Stimulated activated CD4-positive, alpha-beta T cell treated with anti-CD3 and anti-CD28 coated beads, Interleukin-1b, Interleukin-23, amount 100 ng/mL, for 4 hours (primary cell): ENCODE measurements at places on chromosomes 12 and 14.
A peak's percentile ranks its signal among the peaks of the same experiment; 100 is the strongest.

GRCh38 chr12:55771736-55772135 lies 28.8 kb downstream of the GDF11 start:
- no peak for DNase-seq

DNA sequence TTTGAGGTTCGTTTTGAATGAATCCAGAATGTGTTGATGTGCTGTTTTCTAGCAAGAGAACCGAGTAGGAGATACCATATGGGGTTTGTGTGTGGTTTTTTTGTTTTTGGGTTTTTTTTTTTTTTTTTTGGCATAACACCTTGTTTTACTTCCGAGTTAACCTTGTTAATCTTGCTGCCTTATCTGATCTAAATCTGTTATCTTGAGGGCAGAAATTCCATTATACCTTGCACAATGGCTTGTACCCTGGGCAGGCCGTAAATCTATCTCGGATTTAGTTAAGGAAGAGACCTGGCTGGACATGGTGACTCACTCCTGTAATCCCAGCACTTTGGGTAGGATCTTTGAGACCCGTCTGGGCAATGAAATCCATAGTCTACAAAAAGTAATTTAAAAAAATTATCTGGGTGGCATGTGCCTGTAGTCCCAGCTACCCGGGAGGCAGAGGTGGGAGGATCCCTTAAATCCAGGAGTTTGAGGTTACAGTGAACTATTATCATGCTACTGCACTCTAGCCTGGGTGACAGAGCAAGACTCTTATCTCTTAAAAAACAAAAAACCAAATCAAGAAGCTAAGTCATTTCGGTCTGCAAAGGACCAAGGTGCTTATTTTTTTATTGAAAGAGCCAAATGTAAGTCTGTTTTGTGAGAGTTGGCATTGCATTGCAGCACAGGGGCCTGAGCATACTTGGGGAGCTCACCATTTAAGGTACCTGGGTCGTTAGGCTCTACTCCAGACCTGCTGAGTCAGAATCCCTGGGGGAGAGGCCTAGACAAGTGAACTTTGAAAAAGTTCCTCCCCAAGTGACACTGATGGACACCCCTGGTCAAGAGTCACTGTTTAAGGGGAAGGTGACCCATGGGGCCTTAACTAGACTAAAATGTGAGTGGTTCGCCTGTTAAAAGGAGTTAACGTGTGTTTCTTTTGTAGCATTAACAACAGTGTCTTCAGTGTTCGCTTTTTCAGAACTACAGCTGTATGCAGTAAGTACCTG lies 6.7 kb downstream of the DLST start:
- DNase-seq, result no peak

- peak; percentile 64 for DNase-seq
Measured at GRCh38 chr12:47832263-47832933, 12.7 kb upstream of the HDAC7 start.

DNA sequence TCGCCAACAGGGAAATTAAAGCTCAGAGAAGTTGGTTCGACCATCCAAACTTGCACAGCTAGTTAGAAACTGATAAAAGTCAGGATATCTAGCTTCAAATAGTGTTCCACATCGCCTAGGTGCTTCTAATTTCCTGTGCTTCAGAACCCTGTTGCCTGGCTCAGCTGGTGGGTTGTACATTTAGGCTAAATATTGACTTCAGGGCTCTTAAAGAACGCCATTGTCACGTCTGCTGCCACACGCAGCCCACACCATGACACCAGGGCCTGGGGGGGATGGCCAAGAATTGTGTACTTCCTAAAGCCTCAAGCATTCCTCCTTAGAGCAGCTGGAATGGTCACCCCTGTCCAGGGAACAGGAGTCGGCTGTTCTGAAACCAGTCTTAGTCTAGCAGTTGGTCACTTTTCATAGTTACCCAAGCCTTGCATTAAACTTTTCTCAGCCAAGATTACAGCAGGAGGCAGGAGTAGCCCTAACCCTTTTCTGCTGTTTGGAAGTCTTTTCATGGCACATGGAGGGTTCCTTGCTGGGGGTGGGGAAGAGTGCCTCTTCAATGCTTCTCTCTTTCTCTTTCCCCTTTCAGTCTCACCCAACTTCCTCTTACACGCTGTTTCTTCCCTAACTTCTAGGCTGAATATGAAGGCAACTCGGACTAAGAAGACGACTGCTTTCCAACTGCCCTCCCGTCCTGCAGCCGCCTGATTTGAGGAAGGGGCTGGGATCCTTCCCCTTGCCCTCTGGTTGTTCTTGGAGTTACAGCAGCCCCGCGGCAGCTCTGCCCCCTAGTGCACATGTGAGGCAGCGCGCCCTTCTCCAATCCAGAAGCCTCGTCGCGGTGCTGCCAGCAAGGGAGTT lies 17.1 kb downstream of the FOS start:
- DNase-seq, result peak; percentile 71

GRCh38 chr14:67919259-67920032 lies 99.9 kb downstream of the RAD51B start:
- DNase-seq, result no peak

- DNase-seq, result no peak
Measured at GRCh38 chr14:78153064-78153341, 17.2 kb upstream of the NRXN3 start.

DNA sequence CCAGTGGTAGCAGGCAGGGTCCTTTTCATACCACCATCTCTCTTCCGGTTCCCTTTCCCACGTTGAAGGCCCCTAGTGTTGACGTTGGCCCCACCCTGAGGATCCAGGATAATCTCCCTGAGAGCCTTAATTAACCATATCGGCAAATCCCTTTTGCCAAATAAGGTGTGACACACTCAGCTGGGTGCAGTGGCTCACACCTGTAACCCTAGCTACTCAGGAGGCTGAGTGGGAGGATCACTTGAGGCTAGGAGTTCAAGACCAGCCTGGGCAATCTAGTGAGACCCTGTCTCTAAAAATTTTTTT lies 2.8 kb upstream of the TMEM119 start:
- DNase-seq, result no peak

GRCh38 chr12:101527682-101528081 lies 52.5 kb downstream of the SPIC start:
- no peak for DNase-seq

GRCh38 chr12:95815632-95816212 lies 25.2 kb upstream of the NTN4 start:
- DNase-seq, result no peak

DNA sequence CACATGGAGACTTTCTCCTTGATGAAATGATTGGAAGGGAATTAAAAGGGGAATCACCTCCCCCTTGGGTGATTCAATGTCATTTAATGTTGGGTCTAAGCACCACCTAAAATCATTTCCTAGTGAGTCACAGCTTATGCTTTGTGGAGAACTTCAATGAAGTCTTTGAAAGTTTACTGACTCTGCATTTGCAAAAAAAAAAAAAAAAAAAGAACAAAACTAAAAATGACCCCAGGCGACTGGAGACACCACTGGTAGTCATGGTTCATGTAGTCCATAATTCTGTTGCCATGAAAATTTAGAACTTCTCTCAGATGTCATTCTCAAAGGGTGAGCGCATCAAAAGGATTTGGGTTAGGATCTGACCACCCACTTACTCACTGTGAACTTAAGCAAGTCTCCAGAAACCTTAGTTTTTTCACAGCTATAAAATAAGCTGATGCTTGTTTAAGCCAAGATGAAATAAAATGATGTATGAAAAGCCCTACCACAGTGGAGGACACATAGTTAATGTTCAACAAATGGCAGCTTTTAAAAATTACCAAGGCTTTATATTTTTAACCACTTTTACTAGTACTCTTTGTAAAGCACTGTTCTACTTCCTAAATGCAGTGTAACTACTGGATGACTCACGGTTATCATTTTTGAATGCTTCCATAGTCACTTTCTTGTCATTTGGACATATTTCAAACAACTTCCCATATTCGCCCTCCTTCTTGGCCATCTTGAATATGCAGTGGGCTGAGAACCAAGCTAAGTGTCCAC lies 18.1 kb upstream of the KSR2 start:
- DNase-seq, result no peak

GRCh38 chr12:9685915-9686314 lies 16.4 kb downstream of the CLEC2D start:
- no peak for DNase-seq

GRCh38 chr12:66602483-66603143 lies 76.3 kb downstream of the GRIP1 start:
- DNase-seq, result no peak

DNA sequence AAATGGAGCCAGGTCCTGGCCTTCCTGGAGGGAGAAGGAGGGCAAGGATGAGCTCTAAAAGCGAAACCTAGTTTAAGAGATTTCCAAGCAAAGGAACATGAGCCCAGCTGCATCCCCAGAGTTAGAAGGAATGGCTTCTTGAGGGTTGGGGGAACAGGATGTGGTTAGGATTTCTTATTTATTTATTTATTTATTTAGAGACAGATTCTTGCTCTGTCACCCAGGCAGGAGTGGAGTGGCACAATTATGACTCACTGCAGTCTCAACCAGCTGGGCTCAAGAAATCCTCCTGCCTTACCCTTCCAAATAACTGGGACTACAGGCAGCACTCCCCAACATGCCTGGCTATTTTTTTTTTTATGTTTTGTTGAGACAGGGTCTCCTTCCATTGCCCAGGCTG lies 25.3 kb upstream of the TMEM106C start:
- no peak for DNase-seq

GRCh38 chr12:3464561-3464960 lies 26.4 kb upstream of the PRMT8 start:
- DNase-seq, result no peak

GRCh38 chr12:54229624-54230212 lies 40.9 kb upstream of the SMUG1 start:
- DNase-seq, result no peak
